Caki2 (cell line): ENCODE measurements at places on chromosomes 3 and 15.

- DNase-seq: no peak
These were observed 95.1 kb downstream of the TP63 start for GRCh38 chr3:189726277-189726676.

GRCh38 chr15:64166102-64166890 is 3.5 kb upstream of the PPIB start:
- DNase-seq: no peak

DNA sequence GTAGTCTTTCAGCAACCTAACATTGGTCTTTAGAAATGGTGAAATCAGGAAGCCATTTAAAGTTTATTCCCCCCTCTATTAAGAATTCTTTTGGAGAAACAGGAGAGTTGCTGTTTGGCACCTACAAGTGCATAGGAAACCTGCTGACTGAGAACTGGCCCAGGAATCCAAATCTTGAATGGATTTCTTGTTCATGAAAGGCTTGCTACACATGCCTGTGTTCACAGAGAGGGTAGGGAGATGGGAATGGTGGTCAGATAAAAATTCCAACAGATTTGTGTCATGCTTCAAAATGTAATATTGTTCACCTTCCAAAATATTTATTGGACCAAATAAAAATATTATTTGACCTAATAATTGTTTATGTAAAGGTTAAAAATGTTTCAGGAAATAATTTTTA is 24.2 kb upstream of the ZPLD1 start:
- DNase-seq: no peak

DNA sequence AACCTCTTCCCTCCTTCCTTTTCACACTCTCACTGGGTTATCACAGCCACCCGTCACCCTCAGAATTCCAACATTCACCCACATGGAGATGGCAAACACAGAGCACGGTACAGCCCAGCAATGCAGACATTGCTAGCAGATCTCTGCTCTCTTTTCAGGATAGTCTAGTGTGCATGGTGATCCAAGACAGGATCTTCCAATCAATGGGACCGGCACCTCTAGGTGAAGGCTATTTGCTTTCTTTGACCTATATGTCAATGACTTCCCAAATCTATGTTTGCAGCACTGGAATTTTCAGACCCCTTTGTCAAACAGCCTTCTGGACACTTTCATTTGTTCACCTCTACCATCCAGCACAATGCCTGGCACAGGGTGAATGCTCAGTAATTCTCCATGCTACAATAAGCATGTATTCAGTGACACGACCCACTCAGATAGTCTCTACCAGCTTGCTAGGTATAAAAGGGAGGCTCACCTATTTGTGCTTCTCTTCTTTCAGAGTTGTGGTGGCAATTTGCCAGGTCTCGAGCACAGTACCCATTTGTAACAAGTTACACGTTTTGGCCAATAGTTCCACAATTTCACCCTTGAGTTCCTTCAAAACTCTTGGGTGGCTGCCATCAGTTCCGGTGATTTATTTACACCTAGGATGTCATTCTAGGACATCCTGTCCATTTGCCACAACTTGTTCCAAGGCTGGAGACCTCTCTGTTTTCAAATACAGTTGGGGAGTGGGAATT is 279.1 kb upstream of the ICE2 start:
- no peak for DNase-seq

DNA sequence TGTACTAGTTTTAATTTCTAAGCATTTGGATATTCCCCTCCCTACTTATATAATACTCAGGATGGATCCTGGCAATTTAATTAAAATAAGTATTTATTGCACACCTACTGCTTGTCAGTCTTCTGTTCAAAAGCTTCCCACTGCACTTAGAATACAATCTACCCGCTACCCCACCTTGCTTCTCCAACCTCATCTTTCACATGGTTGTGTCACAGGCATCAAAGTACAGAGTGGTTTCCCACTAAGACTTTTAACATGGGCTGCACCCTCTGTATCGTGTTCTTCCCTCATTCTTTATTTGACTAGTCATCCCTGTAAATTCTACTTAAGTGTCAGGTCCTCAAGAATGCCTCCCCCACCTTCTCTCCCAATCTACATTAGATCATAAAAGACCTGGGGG is 35.0 kb downstream of the RIOX2 start:
- no peak for DNase-seq

DNA sequence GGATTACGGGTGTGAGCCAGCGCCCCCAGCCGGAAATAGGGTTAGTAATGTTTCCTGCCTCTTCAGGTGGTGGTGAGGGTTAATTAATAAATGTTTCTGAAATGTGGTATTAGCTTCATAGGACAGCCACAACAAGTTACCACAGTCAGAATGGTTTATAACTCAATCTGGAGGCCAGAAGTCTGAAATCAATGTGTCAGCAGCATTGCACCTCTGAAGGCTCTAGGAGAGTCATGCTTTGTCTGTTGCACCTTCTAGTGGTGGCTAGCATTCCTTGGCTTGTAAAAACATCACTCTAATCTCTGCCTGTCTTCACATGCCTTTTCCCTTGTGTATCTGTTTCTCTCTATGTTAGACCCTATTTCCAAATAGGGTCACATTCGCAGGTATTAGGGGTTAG is 7.8 kb upstream of the RPSA start:
- DNase-seq: no peak

DNA sequence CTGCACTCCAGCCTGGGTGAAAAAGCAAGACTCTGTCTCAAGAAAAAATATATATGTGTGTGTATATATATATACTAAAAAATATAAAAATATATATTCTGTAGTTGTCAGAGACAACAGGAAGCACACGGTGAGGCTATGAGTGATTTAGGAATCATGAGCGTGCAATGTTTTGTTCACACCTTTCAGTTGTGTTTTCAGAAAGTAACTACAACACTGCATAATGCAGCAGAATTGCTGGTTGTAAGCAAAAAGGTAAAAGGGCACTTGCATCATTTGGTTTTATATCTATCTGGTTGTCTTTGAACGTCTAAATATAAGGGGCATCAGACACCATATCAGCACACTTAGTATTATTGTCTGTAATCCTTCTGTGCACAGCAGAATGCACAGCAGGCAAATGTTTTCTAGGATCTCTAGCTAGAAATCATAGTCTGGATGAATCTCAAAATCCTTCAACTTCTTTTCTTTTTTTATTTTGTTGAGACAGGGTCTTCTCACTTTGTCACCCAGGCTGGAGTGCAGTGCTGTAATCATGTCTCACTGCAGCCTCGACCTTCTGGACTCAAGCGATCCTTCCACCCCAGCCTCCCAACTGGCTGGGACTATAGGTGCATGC is 44.8 kb downstream of the CCR3 start:
- DNase-seq: no peak

- DNase-seq: no peak
These were observed 32.5 kb downstream of the PLXNA1 start for GRCh38 chr3:127015282-127016042.

DNA sequence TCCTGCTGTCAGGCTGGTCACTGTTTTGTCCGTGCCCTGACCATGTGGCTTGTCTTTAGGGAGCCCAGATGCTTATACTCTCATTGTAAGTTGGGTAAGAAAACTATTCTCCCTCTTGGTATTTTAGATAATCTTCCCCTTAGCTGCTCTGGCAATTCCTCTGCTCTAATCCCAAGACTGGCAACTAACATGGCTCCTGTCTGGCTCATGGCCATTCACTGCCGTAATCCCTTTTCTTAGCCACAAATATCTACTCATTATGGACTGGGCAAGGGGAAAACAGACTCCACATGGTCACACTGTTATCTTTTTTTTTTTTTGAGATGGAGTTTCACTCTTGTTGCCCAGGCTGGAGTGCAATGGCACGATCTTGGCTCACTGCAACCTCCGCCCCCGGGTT is 38.8 kb downstream of the TYRO3 start:
- DNase-seq: no peak

- peak; percentile 78 for DNase-seq
These were observed 12.4 kb upstream of the ZNF770 start for GRCh38 chr15:35000511-35000910.

DNA sequence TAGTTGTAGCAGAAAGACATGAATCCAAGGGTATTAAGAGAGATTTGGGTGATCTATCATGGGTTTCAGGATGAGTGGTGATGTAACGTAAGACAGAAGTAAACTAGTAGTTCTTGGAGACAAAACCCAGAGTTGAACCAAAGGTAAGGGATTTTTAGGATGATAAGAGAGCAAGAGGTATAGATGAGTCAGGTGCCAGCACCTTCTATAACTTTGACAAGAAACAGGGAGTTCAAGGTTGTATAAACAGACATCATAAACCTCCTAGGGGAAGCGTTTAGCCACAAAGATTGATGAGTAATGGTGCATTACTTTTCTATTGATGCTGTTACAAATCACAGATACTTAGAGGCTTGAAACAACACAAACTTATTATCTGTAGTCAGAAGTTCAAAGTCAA is 447.3 kb upstream of the ARHGEF26 start:
- DNase-seq: no peak

GRCh38 chr3:168124791-168125190 is 29.1 kb upstream of the GOLIM4 start:
- DNase-seq: no peak

GRCh38 chr3:101703169-101703568 is 16.7 kb upstream of the RPL24 start:
- peak; percentile 12 for DNase-seq

GRCh38 chr3:150308481-150309256 is 99.4 kb upstream of the TSC22D2 start:
- DNase-seq: no peak

DNA sequence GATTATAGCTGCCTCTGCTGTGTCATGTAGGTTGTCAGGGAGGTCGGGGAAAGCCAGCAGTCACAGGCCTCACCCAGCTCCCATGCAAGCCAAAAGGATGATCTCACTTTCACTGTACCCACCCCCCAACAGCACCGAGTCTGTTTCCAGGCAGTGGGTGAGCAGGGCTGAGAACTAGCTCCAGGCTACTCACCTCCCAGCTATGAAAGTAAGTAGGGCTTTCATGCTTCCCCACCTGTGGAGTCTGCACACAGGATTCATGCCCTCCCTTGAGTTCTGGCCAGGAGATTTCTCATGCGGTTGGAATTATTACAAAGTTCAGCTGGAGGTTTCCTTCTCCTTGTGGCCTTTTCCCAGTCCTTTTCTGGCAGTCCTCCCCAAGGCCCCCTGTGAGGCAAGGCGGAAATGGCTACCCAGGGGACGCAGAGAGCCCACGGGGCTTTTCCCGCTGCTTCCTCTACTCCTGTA is 356.2 kb downstream of the SV2B start:
- DNase-seq: peak; percentile 41

DNA sequence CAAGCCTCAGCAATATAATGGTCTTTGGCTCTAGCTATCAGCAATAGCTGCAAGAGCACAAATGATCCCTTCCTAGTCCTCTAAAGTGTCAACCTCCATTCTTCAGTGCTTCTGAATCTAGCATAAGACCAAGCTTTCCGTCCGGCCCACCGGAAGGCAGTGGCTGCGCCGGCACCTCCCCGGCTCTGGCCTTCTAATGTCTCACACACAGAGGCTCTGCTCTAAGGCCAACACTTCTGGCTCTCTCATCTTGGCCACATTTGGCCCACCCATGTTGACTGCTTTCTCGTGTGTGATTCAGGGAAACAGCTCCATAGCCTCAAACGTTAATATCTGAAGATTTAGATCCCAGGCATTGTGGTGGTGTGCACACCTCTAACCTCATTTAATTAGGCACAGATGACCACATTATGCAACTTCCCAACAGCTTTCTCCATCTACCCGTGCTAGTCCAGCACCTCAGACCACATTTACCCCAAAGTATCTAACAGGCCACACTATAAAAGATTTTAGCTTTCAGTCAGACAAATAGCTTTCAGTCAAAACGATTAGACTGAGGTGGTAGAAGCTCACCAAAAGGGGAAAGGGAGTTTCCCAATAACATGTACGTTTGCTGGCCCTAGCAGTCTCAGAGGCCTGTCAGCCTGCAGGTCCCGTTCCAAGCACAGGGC is 19.3 kb downstream of the SLC51A start:
- DNase-seq: no peak

GRCh38 chr3:134274571-134274970 is 23.9 kb upstream of the RYK start:
- DNase-seq: no peak

DNA sequence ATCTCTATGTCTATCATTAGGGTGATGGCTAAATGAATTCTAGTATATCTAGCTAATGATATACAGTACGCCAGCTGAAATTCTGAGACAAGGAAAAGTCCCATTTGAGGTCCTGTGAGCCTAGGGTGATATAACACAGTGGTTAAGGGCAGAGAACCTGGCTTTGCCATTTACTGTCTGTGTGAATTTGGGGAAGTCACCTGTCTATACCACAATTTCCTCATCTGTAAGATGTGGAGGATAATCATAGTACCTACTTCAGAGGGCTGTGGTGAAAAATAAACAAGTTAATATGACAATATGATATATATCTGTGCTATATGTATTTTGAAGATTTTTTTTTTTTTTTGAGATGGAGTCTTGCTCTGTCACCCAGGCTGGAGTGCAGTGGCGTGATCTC is 9.8 kb upstream of the ANKDD1A start:
- no peak for DNase-seq

DNA sequence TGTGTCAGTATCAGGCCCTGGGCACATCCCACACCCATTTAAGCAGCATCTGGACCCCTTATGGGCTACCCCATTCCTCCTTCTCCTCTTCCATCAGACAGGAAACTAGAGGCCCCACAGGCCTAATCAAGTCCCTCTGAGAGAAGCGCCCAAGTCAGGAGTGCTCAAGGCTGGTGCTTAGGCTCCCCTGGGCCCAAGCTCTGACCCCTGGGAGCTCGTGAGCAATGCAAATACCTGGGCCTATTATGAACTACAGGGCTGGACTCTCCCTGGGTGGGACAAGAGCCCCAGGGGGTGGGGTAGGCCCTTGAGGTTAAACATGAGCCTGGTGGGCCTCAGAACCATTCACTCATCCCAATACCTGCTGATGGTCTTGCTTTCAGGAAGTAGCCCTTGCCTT is 57.4 kb downstream of the SEMA3G start:
- DNase-seq: no peak

DNA sequence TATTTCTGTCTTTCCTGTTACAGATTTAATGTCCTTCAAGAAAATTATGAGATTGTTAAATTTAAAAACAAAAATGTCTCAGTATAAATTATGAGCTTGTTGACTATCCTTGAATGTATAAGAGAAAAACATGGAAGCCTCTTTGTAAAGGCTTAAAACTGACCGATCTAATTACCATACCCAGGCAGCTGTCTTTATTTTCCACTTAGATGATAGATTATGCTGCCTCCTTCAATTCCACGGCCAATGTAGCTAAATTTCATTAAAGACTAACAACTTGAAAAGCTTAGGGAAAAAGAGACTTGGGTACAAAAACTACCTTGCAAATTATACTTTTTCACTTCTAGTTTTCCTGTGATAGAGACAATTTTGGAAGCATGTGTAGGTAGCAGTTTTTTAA is 88.3 kb downstream of the ATP10A start:
- no peak for DNase-seq
